ENCODE measurements at places on chromosomes 6 and 20.
A peak's percentile ranks its signal among the peaks of the same experiment; 100 is the strongest.

DNA sequence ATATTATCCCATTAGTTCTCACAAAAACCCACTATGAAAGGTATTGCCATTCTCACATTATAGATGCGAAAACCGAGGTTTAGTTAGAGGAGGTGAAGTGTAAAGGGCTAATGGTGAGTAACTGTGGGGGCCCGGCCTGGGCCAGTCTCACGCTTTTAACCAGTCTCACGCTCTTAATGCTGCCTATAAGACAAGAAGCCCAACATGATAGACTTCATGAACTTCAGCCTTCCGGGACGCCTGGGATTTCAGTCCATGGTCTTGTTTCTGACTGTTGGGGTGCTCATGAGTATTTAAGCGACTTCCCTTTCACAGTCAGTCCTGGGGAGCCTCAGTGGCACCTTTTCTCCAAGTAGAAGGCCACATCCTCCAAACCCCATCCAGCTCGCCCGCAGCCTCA lies 31.7 kb downstream of the AGPAT4 start:
- DNase-seq = peak; percentile 45

- no peak for DNase-seq
Observed at GRCh38 chr6:111764238-111765175, 108.7 kb downstream of the FYN start.

GRCh38 chr6:100883347-100883746 lies 2.2 kb upstream of the ASCC3 start:
- no peak for DNase-seq

DNA sequence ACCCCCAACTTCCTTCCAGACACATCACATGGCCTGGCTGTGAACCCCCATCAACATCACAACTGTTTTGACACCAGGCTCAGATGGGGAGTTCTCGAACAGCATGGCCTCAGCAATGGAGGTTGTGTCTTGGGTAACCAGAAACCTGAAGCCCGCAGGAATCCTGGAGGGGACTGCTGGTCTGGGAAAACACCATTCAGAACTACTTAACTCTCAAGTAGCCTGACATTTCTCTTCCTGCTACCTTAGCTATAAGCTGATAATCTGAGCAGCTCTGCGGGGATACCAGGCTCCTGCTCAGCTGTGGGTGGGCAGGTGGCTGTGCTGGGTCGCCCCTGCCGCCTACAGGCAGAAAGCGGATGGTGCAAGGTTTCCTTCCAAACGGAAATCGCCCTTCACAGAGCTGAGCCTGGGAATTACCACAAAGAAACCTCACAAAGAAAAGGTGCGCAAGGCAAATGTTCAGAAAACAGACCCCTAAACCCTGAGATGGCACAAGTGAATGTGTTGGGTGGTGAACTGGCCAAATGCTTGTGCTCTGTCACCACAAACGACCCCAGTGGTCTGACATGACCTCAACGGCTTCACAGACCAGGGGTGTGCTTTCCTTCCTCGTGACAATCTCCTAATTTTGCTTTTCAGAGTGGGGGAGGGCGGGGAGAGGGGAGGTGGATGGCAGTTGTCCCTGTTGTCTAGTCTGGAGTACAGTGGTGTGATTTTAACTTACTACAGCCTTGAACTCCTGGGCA lies 29.5 kb downstream of the SNX5 start:
- no peak for DNase-seq

DNA sequence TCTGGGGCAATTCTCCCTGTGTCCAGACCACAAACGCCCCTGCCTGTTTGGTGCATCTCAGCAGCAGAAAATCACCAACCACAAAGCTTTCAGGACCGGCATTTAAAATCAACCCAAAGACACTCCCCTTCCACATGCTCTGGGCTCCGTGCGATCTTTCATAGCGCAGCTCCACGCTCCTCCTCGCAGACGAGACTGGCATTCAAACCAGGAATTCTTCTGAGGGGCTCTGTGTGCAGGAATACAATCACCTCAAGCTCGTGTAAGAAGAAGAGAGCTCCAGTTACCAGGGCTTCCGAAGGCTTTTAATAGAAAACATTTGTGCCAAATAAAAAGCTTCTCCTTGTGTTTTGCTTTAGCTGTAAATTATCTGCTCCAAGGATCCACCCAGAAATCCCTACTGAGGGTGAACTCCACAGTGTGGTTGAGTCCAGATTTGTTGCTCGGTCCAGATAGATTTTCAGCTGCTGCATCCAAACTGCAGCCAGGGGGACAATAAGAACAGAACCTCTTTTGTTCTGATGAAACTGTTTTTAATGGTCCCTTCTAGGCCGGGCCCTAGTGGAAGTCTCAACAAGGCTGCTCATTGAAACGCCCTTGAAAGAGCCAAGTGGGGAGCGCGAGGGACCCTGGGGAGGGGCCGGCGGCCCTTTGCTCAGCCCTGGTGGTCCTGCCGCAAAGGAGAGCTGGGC lies 16.4 kb upstream of the BMP7 start:
- DNase-seq = no peak

GRCh38 chr6:118505656-118506055 lies 42.4 kb upstream of the PLN start:
- no peak for DNase-seq

- DNase-seq = no peak
Observed at GRCh38 chr6:107663308-107663707, 160.8 kb downstream of the SCML4 start.

GRCh38 chr6:144055121-144055931 lies 40.0 kb downstream of the SF3B5 start:
- DNase-seq = no peak

- no peak for DNase-seq
Observed at GRCh38 chr20:3687655-3688054, 5.8 kb upstream of the ADAM33 start.

DNA sequence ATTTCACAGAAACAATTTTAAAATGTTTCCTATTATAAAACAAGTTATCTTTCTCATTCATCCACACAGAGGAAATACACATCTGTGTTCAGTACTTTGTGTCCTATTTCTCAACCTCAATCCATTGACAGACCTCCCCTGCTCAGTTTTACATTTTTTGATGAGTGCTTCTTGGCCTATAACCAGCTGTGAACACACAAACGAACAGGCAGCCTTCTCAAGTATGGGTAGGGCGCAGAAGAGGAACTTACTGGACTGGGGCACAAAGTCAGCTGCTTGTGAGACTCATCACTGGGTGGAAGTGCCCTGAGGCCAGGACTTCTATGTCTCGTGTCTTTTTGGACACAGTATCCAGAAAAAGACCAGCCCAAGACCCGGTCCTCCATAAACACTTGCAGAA lies 2.8 kb downstream of the RPS6KA2 start:
- no peak for DNase-seq

DNA sequence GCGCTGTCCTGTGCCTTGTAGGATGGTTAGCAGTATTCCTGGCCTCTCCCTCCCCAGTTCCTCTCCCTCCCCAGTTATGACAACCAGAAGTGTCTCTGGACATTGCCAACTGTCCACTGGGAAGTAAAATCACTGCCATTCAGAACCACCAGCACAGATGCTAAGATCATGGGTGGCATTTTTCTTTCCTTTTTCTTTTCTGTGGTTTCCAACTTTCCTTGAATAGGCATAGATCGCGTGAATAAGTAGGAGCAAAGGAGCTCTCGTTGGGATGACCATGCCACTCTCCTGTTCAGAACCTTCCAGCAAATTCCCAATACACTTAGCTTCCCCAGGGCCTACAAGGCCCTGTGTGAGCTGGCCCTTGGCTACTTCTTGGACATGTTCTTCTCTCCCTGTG lies 59.0 kb downstream of the EYA2 start:
- DNase-seq = no peak

GRCh38 chr6:12148841-12149240 lies 136.7 kb downstream of the HIVEP1 start:
- no peak for DNase-seq

DNA sequence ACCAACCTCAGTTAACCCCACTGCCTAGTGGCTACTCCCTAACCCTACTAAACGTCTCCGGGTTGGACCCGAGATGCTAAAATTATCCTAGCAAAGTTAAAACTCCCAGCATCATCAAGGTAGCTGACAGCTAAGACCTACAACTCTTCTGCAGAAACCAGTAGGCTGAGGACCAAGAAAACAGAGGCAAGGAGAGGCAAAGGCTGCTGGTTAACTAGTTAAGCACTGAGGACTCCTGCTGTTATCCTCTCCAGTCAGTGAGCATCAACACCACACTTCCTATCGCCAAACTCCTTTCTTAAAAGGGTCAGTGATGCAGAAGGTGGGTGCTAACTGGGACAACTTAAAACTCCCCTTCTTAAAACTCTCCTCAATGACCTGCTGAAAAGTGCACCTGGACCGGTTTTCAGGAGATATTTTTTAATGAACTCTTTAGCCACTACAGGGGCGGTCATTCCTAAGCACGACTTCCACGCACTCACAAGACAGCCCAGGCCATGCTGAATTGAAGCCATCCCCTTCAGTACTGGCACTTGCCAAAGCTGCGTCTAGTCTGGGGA lies 1.7 kb downstream of the TRERF1 start:
- no peak for DNase-seq

DNA sequence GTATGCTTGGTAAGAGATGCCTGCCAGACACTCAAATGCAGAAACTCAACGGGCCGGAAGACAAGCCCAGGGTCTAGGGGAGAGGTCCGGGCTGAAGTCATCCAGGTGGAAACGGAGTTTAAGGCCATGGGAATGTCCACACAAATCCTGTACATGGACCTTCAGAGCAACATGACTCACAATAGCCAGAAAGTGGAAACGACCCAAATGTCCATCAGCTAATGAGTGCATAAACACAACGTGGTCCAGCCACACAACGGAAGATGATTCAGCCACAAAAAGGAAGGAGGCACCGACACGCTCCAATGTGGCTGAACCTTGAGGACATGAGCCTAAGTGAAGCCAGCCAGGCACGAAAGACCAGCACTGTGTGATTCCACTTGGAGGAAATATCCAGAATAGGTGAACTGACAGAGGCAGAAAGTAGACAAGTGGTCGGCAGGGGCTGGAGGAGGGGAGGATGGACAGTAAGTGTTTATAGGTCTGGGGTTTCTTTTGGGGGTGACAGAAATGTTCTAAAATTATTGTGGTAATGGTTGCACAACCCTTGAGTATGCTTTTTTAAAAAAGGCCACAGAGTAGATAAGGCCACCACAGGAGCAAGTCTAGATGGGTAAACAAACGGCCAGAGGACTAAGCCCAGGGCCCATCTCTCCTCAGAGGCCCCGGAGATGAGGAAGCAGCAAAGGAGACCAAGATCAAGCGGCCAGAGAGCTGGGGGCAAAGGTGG lies 105.6 kb downstream of the PREX1 start:
- peak; percentile 84 for DNase-seq

DNA sequence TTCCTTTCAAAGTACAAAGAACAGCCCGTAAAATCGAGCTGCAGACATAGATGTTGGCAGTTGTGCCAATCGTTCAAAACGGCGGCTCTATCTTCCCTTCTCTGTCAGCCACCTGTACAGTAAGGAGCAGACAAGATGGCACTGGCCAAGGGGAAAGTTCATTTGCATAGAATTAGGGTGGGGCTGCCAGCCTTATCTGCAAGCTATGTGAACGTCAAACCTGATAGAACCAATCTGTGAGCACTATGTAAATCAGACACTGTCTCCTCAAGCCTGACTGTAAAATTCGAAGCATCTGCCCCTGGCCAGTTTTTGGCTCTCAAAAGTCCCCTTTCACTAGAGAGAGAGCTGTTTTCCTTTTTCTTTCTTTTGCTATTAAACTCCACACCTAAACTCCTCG lies 374.5 kb downstream of the EPM2A start:
- DNase-seq = no peak

DNA sequence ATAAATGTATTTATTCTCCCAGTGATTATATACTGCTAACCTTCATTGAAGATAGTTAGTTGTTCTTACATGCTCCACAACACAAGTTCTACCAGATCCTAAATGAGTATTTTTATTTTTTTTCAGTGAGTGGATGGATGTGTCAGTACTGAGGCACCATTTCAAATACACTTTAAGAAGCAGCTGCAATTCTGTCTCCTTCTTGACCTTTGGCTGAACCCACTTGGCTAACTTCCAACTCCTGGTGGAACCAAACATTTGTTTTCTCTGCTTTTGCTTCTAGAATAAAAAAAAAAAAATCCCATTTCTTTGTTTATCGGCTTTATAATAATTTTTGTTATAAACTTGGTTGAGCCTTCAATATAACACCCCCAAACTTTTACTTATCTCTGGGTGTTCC lies 458.3 kb upstream of the MAP3K7 start:
- no peak for DNase-seq

DNA sequence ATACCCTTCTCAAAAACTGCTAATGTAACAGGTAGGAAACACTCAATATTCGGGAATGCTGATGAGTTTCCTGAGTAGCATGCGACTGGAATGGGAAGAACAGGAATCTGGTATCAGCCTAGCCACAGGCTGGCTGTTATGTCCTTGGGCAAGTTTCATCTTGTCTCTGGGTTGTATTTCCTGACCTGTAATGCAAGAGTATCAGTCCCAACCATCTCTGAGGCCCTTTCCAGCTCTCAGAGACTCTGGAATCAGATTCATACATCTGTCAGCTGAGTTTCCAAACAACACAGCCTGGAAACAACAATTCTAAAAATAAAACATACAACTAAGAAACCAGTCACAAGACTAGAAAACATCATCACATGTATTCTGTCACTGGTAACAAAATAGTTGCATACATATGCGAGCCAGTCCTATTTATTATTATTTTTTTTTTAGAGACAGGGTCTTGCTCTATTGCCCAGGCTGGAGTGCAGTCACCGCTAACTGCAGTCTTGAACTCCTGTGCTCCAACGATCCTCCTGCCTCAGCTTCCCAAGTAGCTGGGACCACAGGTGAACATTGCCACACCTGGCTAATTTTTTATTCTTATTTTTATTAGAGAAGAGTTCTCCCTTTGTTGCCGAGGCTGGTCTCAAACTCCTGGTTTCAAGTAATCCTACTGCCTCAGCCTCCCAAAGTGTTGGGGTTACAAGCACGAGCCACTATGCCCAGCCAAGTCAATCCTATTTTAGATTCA lies 16.7 kb upstream of the TFAP2A start:
- no peak for DNase-seq

DNA sequence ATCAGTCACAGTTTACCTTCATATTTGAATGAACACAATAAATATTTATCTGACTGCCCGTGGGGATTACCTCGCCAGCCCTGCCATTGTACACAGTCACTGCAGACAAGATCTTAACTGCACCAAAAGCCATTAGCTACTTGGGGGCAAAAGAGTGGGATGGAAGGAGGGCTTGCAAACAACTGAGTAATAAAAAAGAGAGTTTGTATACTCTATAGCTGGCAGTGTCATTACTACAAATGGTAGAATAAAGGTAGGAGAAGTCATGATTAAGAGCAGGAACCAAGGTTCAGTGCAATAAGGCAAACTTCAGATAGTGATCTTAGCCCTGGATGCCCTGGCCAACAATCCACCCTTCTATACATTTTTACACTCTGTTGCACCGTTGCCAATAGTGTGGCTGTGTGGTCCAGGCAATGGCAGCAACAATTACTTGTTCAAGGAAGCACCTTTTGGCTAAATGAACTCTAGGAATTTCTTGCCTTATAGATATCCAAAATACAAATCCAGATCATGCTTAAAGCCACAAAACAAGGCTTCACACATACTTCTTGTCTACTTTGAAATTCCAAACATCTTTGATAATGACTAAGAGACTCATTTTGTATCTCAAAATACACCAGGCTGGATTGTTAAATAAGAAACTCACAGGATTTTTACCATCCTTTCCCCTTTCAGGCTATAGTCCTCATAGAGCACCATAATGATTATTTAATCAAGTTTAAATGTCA lies 955.4 kb upstream of the ADGRB3 start:
- DNase-seq = no peak

- DNase-seq = peak; percentile 76
Observed at GRCh38 chr20:10219452-10219791, 792 bp downstream of the SNAP25 start.
